ENCODE measurements at places on chromosomes 3 and 15.

GRCh38 chr3:129461022-129461421 lies 21.0 kb downstream of the IFT122 start:
- no peak for DNase-seq

DNA sequence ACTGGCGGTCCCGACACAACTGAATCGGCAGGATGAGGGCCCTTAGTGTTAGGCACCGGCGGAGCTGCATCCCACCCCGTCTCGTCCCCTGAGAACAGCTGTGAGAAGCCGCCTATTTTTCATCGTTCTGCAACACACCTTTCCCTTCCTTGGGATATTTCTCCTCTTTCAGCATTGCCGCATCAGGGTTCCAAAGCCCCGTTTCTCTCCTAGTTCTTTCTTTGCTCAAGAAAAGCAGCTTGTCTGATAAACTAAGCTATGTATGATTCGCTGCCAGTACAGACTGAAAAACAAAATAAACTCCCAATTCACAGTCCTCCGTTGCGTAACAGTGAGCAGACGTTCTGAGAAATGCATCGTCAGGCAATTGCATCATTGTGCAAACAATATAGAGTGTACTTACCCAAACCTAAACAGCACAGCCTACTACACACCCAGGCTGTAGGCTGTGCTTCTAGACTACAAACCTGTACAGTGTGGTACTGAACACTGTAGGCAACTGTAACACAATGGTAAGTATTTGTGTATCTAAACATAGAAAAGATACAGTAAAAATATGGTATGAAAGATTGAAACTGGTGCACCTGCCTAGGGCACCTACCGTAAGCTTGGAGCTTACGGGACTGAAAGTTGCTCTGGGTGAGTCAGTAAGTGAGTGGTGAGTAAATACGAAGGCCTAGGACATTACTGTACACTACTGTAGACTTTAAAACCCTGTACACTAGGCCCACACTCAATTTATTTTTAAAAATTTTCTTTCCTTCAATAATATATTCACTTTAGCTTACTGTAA lies 8.9 kb upstream of the ADAMTS17 start:
- no peak for DNase-seq

DNA sequence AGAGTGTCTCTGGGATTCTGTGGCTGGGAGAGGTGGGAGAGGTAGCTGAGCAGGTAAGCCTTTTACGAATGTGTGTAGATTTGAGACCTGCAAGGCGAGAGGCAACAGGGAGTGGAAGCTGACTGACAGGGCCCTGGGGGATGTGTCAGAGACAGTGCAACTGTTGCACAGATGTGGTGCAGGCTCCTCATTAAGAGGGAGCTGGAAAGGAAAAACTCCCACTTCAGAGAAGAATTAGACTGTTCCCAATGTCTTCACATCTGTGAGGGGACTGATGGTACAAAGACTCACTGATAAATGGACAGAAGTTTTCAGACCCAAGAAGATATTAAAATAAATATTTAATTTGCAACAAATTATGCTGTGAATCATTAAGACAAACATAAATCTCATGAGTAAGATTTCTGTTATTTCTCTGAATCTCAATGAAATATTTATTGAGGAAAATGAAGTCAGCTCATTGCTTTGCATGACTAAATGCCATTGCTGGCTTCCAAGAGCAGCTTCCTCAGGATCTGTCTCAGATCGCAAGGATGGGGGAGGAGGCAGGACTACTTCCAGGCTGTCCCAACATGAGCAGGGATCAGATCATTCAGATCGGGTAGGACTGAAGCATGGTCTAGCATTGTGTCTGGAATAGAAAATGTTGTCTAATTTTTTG lies 127.3 kb upstream of the ROPN1 start:
- DNase-seq: no peak

- DNase-seq: no peak
Measured at GRCh38 chr3:58063022-58063815, 55.0 kb downstream of the FLNB start.

DNA sequence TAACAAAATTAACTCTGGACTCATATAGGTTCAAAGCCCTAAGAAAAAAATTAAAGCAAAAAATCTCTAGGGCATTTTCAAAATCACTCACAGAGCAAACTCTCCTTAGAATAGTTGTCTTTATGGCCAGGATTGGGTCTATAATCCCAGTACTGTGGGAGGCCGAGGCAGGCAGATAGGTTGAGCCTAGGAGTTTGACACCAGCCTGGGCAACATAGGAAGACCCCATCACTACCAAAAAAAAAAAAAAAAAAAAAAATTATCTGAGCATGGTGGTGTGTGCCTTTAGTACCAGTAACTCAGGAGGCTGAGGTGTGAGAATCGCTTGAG lies 378.1 kb upstream of the TGFBR2 start:
- DNase-seq: no peak

DNA sequence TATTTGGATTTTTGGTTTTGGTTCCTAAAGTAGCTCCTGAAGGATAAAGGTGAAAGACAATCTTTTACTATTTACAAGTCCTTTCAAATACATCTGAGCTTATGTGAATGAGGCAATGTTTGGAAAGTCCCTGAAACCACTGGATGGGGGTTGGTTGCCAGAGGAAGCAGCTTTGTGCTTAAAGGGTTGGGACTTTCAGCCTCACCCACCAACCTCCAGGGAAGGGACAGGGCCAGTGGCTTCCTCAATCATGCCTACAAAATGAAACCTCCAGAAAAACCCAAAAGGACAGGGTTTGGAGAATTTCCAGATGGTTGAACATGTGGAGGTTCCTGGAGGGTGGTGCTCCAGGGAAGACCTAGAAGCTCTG lies 20.9 kb upstream of the ABHD17C start:
- no peak for DNase-seq

GRCh38 chr3:161674402-161674801 lies 177.8 kb downstream of the OTOL1 start:
- DNase-seq: no peak

GRCh38 chr3:49900491-49901153 lies 3.1 kb downstream of the MST1R start:
- no peak for DNase-seq

DNA sequence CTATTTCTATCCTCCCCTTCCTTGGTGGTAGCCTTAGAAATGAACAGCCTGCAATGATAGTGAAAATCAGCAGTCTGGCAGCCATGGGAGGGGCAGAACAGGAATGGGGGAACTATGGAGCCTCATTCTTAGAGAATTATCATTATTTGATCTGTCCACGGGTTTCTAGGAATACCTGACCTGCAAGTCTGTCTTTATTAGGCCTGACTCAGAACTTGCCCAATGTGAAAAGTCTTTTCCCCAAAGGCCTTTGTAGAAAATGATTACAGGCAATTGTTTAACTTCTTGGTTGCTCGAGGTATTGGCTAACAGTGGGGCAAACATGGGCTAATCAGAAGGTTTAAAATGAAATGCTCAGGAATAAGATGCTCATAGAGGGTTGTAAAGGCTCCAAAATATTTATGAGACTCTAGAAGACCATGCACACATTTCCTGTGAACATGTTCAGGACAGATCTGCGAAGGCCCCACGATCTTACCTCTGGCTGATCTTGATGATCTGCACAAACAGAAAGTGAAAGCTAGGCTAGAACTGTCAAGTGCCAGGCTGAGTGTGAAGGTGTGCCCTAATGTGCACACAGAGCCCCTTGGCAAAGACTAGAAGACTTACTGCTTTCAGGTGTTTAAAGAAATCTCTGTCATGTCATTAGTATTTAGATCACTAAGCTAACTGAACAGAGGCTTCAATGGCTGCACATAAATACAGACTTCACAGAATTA lies 39.6 kb upstream of the LAMP3 start:
- peak; percentile 27 for DNase-seq
